Foreskin keratinocyte (primary cell): ENCODE measurements at places on chromosomes 6 and 20. TPM values are rescaled to one million over a fixed set of nuclear protein-coding genes. Genes with fewer than 3 reads are reported as not detected.

GPLD1 gene
- total RNA-seq = 0.03 and 0.07 TPM in 2 replicates

PPP1R16B gene
- total RNA-seq = not detected in 2 replicates

POU5F1 gene
- total RNA-seq = 0.61 and 0.71 TPM in 2 replicates

GMPR gene
- 0.32 and 0.37 TPM in 2 replicates for total RNA-seq
